Activated T-cell treated with anti-CD3 and anti-CD28 coated beads, Interleukin-2, amount 50 U/mL, for 72 hours (primary cell): ENCODE measurements at places on chromosomes 4 and X. TPM values are rescaled to one million over a fixed set of nuclear protein-coding genes. Genes with fewer than 3 reads are reported as not detected.

Gene TCP11X2
- total RNA-seq: not detected

- no peak for DNase-seq
Observed at GRCh38 chr4:182192511-182193181, 50.6 kb upstream of the TENM3 start.

DNA sequence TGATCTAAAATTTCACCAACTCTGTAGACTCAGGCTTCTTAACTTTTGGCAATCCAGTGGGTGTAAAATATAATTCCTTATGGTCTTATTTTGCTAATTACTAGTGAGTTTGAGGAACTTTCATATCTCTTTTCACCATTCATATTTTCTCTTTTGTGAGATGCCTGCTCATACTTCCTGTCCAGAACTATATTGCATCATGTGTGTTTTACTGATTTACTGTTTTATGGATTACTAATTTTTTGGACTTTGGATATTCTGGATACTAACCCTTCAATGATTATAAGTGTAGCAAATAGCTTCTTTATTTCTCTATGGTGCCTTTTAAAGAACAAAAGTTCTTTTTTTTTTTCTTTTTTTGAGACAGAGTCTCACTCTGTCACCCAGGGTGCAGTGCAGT is 20.6 kb downstream of the GSX2 start:
- DNase-seq: no peak

Gene GPR78
- not detected for total RNA-seq

Gene JADE3
- total RNA-seq: 3.8 TPM
